Right renal pelvis (tissue), 4 donors: ENCODE measurements at places on chromosomes 6 and 20. TPM values are rescaled to one million over a fixed set of nuclear protein-coding genes. Genes with fewer than 3 reads are reported as not detected.

CTAGE9 gene
- not detected for polyA plus RNA-seq

ADGB gene
- polyA plus RNA-seq: 0.72 TPM

HLA-DQA1 gene
- 3.6 TPM for polyA plus RNA-seq

OPN5 gene
- polyA plus RNA-seq: 0.61 TPM

RHAG gene
- polyA plus RNA-seq: 0.86 TPM

OR12D3 gene
- not detected for polyA plus RNA-seq

PPP1R3G gene
- 2.3 TPM for polyA plus RNA-seq

TPD52L2 gene
- 85.6 TPM for polyA plus RNA-seq

ENPP5 gene
- 18.5 TPM for polyA plus RNA-seq

PTCRA gene
- polyA plus RNA-seq: 0.36 TPM

GTSF1L gene
- polyA plus RNA-seq: not detected

AIF1 gene
- 73.2 TPM for polyA plus RNA-seq

UST gene
- 12.6 TPM for polyA plus RNA-seq

TAGAP gene
- 0.65 TPM for polyA plus RNA-seq

TMC2 gene
- polyA plus RNA-seq: 0.04 TPM

PACRG gene
- 10.9 TPM for polyA plus RNA-seq

NRSN1 gene
- 0.70 TPM for polyA plus RNA-seq

TASP1 gene
- 15.0 TPM for polyA plus RNA-seq

CHD6 gene
- 47.1 TPM for polyA plus RNA-seq

ACTL10 gene
- polyA plus RNA-seq: 0.34 TPM

HEY2 gene
- polyA plus RNA-seq: 7.0 TPM

SLC17A3 gene
- 0.68 TPM for polyA plus RNA-seq

GGT7 gene
- 25.5 TPM for polyA plus RNA-seq

OR2H2 gene
- 0.17 TPM for polyA plus RNA-seq

ZNF334 gene
- polyA plus RNA-seq: 27.6 TPM

RAET1E gene
- polyA plus RNA-seq: 0.93 TPM

PSMA7 gene
- polyA plus RNA-seq: 206 TPM

DEFB118 gene
- not detected for polyA plus RNA-seq

PAK5 gene
- 0.48 TPM for polyA plus RNA-seq

SLC52A3 gene
- 4.3 TPM for polyA plus RNA-seq

POPDC3 gene
- polyA plus RNA-seq: 0.76 TPM

SRSF6 gene
- 282 TPM for polyA plus RNA-seq

VSTM2L gene
- 1.9 TPM for polyA plus RNA-seq

LGSN gene
- polyA plus RNA-seq: 0.82 TPM

ASF1A gene
- 35.5 TPM for polyA plus RNA-seq

OPRL1 gene
- 0.80 TPM for polyA plus RNA-seq

SLCO4A1 gene
- polyA plus RNA-seq: 2.5 TPM

TRIM10 gene
- 0.47 TPM for polyA plus RNA-seq

PRDM1 gene
- 3.5 TPM for polyA plus RNA-seq

DLK2 gene
- 1.4 TPM for polyA plus RNA-seq

VGLL2 gene
- not detected for polyA plus RNA-seq

KHDC1L gene
- polyA plus RNA-seq: 0.34 TPM

DEFB127 gene
- polyA plus RNA-seq: not detected

BTN3A1 gene
- 31.1 TPM for polyA plus RNA-seq

CLPSL1 gene
- polyA plus RNA-seq: 0.74 TPM

RCAN2 gene
- polyA plus RNA-seq: 27.5 TPM

SLC17A9 gene
- polyA plus RNA-seq: 1.5 TPM

PKIG gene
- 67.5 TPM for polyA plus RNA-seq

SPEF1 gene
- polyA plus RNA-seq: 3.1 TPM

MKKS gene
- polyA plus RNA-seq: 40.4 TPM

STMND1 gene
- 0.10 TPM for polyA plus RNA-seq

FABP7 gene
- 0.35 TPM for polyA plus RNA-seq

SPATA25 gene
- 2.8 TPM for polyA plus RNA-seq

CTCFL gene
- 1.9 TPM for polyA plus RNA-seq
